CD4-positive, alpha-beta memory T cell (primary cell): ENCODE measurements at places on chromosomes 1 and 21.

DNA sequence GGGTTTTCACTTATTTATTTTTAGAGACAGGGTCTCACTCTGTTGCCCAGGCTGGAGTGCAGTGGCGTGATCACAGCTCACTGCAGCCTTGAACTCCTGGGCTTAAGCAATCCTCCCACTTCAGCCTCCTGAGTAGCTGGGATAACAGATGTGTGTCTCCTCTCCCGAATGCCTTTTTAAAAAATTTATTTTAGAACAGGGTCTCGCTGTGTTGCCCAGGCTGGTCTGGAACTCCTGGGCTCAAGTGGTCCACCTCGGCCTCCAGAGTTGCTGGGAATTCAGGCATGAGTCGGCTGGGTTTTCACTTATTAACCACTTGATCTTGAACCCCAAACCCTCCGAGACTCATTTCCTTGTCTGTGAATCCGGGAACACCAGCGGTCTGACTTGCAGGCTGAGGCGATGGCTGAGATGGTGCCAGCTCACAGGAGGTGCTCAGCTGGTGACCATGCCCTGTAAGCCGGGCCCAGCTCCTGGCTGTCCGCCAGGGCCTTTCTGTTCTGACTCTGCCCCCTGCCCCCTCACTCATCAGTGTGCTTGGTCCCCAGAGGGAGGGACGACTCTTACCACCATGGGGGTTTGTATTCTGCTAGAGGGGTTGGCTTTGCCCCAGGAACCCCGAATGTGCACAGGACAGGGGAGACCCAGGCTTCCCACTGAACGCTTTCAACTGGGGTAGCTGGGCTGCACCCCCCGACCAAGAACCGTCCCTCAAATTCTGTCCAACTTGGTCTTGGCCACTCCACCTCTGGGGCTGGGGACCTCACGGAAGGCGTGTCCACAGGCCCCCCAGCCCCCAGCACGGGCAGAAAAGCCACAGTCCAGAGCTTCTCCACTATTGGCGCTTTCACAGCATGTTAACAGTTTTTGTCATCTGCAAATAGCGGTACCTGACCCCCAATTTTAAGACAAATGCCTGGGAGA lies 22.5 kb downstream of the MMEL1 start:
- DNase-seq = no peak

- DNase-seq = no peak
Measured at GRCh38 chr1:91120936-91121335, 99.1 kb upstream of the ZNF644 start.

GRCh38 chr1:29538586-29538985 lies 302.3 kb downstream of the PTPRU start:
- no peak for DNase-seq

DNA sequence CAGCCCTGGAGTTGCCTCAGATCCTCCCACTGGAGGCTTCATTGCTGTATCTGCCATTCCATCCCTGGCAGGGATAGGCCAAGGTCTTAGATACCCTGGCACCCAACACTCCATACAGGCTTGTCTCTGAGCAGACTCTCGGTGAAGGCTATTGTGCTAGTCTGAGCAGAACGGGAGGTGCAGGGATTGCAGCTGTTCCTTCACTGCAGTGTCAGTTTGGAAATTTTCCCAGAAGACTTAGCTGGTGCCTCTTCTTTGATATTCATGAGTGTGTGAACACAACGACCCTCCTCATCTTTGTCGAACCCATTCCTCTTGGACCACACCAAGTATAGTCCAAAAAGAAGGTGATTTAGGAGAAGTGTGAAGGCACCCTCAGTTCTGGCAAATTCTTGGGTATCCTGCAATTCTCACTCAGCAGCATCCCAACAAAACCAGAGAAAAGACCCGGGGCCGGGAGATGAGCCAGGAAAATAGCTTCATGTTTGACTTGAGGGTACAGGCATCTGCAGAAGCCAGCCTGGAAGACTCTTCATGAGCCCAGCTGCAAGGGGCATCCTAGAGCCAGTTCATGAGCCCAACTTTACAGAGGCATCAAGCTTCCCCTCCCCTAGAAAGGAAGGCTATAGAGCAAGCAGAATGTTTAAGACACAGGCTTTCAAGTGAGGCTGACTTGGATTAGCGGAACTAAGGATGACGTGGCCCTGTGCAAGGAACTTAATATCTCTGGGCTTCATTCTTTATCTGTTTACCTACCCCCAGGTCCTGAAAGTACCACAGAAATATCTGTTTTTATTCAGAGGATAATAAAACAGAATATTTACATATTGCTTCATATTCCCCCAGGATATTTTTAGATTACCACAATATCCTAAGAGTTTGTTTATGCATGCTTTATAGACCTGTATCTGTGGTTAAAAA lies 38.8 kb upstream of the HAO2 start:
- DNase-seq = no peak

DNA sequence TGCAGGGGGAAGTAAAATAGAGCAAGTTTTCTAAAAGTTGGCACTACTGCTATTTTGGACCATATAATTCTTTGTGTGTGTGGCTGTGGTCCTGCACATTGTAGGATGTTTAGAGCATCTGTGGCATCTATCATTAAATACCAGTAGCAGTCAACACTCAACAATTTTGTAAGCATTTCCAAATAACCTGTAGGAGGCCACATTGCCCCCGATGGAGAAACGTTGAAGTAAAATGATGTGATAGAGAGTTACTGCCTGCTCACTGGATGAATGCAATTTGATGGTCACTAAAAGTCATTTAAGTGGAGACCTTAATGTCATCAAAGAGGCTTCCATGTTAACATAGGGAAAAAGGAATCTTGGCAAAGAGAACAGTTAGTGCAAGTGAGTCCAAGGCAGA lies 560.8 kb downstream of the NEGR1 start:
- DNase-seq = no peak

- DNase-seq = no peak
Measured at GRCh38 chr1:182211386-182211785, 149.9 kb upstream of the ZNF648 start.

DNA sequence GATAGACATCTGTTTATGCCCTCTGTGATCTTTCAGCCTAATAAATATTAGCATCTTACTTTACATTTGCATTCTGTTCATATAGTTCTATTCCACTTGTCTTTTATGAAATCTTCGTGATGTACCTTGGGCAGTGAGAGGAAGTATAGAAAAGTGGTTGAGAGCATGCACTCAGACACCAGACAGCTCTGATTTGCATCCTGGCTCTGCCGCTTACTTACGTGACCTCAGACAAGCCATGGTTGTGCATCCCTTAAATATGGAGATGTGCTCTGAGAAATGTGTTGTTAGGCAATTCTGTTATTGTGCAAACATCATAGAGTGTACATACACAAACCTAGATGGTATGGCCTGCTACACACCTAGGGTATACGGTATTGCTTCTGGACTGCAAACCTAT lies 22.9 kb downstream of the OVGP1 start:
- no peak for DNase-seq

GRCh38 chr21:15400905-15401304 lies 328.9 kb upstream of the USP25 start:
- no peak for DNase-seq

- DNase-seq = no peak
Measured at GRCh38 chr1:201331166-201331565, 46.3 kb downstream of the TNNT2 start.

- no peak for DNase-seq
Measured at GRCh38 chr1:227174164-227174563, 144.1 kb downstream of the CDC42BPA start.

- DNase-seq = no peak
Measured at GRCh38 chr21:42495765-42496119, 282 bp downstream of the RSPH1 start.

DNA sequence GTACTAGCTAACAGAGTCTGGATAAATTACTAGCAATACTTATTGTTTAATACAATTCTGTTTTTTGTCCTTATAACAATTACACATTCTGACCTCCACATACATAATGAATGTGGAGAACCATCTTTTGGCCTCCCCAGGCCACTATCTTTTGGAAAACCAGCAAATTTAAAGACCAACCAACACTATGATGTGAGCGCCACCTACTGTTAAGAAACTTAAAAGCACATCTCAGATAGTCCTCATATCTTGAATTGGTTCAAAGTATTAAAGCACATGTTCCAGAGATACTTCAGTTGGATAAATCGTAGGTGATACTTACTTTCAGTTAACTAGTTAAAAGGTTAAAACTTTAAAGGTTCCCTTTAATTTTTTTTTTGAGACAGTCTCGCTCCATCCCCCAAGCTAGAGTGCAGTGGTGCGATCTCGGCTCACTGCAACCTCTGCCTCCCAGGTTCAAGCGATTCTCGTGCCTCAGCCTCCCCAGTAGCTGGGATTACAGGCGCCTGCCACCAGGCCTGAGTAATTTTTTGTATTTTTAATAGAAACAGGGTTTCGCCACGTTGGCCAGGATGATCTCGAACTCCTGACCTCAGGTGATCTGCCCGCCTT lies 29.3 kb upstream of the USP1 start:
- peak; percentile 39 for DNase-seq

- no peak for DNase-seq
Measured at GRCh38 chr1:54099061-54099610, 45.7 kb downstream of the TCEANC2 start.

- DNase-seq = no peak
Measured at GRCh38 chr1:246213036-246213435, 294.0 kb downstream of the SMYD3 start.

DNA sequence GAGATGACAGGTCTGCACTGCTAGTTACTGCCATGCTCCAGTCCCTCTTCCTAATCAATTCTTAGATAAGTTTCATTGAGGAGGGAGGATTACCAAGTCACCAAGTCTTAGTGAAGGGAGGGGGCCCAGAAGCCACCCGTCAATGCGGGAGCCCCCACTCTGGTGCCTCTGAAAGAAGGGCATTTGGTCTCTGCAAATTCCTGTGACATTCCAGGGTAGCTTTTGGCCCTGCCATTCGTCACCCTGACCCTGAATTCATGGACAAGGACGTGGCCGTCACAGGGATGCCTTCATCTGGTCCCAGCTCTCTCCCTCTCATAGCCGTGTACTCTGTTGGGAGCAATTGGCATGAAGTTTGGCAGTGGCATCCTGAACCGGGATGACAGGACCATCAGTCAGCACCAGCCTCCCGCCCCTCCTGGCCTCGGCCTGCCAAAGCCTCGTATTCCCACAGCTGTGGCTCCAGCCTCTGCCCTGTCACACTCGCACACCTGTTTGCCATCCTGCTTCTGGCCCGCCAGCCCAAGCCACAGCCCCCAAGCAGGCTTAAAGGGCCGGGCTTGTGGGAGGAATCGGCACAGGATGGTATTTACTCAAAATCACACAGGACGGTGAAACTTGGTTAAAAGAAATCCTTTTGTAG lies 150.7 kb downstream of the CLIC6 start:
- DNase-seq = no peak

- DNase-seq = no peak
Measured at GRCh38 chr1:66206563-66207144, 327.3 kb upstream of the SGIP1 start.

- no peak for DNase-seq
Measured at GRCh38 chr1:192795916-192796618, 12.8 kb upstream of the RGS2 start.

GRCh38 chr21:34730756-34731445 lies 62.1 kb downstream of the CLIC6 start:
- no peak for DNase-seq

DNA sequence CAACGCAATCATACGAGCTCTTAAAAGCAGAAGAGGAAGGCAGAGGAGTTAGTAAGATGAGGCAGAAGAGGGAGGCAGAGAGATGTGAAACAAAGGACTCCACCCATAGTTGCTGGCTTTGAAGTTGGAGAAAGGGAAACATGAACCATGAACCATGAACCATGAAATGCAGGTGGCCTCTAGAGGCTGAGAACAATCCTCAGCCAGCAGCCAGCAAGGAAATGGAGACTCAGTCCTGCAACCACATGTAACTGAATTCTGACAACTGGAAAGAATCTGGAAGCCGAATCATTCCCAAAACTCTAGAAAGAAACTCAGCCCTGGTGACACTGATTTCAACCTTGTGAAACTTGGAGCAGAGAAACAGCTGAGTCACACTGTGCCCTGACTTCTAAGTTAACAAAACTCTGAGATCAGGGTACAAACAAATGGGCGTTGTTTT lies 10.1 kb downstream of the DIPK1A start:
- peak; percentile 33 for DNase-seq

DNA sequence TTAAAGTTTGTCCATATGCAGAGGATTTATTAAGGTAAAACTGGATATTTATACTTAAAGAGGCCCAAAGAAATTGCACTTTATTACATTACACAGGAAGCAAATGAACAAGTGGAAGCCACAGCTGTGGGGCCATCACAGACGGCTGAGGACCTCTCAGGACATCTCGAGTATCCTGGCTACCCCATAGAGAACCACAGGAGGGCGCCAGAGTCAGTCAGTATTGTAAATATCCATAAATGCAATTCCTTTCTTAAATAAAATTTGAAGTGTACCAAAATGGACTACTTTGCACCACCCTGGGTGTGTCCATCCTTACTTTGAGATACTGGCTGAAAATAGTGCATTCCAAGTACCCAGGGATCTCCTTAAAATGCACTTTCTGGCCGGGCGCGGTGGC lies 257.2 kb downstream of the MRPL39 start:
- no peak for DNase-seq

DNA sequence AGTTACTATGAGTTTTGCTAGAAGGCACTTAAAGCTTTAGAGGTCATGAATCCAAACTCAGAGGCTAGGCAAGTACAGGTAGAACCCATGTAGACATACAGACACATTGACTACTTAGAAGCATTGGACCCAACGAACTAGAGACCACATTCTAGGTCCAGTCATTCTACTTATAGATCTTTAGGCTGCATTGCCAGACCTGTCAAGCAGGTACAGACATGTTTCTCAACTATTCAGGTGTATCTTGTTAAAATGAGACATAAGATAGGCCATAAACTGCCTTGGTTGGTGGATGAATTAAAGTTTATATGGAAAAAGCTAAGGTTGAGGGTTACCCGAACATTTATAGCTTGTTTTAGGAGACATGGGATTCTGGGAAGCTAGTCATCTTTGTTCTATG lies 6.5 kb downstream of the ZP4 start:
- no peak for DNase-seq

- DNase-seq = no peak
Measured at GRCh38 chr21:46437096-46437498, 21.6 kb upstream of the DIP2A start.

- no peak for DNase-seq
Measured at GRCh38 chr1:211609120-211610024, 30.4 kb upstream of the SLC30A1 start.

DNA sequence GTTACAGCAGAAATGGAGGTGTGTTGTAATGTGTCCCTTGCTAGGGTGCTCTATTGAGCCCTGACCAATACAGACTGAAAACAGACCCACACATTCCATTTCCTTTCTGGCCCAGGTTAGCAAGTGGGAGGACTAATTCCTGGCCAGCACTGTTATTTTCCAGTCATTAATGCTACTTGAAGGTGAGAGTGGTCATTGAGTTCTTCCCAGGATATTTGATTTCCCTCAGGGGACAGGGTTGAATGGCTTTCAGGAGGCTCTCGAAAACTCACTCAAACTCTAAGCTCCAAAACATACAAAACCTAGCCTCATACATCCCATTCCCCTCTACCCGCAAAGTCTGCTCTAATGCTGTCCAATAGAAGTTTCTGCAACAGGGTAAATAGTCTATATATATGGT lies 6.2 kb downstream of the LRRC52 start:
- DNase-seq = no peak

- DNase-seq = no peak
Measured at GRCh38 chr1:193310564-193310963, 124.2 kb upstream of the B3GALT2 start.

GRCh38 chr21:41950941-41951351 lies 2.9 kb downstream of the C2CD2 start:
- DNase-seq = no peak
